Dermis microvascular lymphatic vessel endothelial cell (primary cell): ENCODE measurements at places on chromosomes 11 and 22. TPM values are rescaled to one million over a fixed set of nuclear protein-coding genes. Genes with fewer than 3 reads are reported as not detected.

OR8K5 gene
- not detected in 2 replicates for total RNA-seq

DERL3 gene
- total RNA-seq = 0.76 and 1.2 TPM in 2 replicates

GRCh38 chr11:80031014-80031600 is 590.3 kb upstream of the TENM4 start:
- DNase-seq = no peak

GRCh38 chr11:60984636-60985035 is 13.2 kb downstream of the CD6 start:
- DNase-seq = no peak

GRCh38 chr11:44978961-44979331 is 28.3 kb upstream of the TP53I11 start:
- DNase-seq = no peak

GRCh38 chr11:126307706-126308105 is 3.8 kb downstream of the DCPS start:
- peak; percentile 60 for DNase-seq

GRCh38 chr11:11440144-11440543 is 87.1 kb upstream of the CSNK2A3 start:
- no peak for DNase-seq

DNA sequence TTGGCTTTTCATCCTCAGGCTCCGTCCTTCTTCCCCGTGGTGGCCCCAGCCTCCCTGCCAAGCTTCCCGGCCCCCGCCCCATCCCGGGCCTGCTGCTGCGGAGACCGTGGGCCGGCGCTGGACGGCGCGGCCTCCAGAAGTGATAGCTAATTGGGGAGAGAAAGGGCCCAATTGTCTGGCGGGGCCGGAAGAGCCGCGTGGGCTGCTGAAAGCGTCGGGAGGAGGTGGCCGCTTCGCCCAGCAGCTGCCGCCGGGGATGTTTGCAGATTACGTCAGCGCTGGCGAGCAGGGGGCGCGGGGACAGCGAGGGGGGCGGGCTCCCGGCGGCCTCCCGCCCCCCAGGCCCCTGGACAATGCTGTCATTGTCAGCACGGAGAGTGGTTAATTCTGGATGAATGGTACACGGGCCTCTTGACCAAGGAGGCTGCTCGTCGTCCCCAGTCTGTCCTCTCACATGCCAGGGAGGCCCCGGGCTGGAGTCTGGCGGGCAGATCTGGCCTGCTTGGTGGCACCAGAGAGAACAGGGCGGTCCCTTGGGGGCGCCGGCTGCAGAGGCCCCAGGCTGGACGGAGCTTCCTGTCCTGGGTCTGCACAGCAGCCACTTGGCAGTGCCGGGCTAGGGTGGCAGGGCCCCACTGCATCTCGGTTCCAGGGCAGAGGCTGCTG is 1.6 kb downstream of the SMIM38 start:
- DNase-seq = peak; percentile 31

- DNase-seq = no peak
Observed at GRCh38 chr11:121626507-121626875, 173.7 kb upstream of the SORL1-AS1 start.

- DNase-seq = no peak
Observed at GRCh38 chr11:567011-567628, 6.3 kb downstream of the RASSF7 start.

- DNase-seq = no peak
Observed at GRCh38 chr11:43992834-43993637, 50.6 kb downstream of the C11orf96 start.

DNA sequence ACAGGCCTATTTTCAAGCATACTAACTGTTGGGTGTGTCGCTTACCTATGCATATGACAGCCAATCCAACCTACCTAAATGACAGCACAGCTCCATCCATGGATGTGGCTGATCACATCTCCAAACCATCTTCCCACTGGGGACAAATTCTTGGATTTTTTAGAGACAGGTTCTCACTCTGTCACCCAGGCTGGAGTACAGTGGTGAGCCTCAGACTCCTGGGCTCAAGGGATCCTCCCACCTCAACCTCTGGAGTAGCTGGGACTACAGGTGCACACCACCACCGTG is 18.0 kb downstream of the SCARF2 start:
- no peak for DNase-seq

- DNase-seq = no peak
Observed at GRCh38 chr11:35066783-35067423, 72.1 kb upstream of the CD44 start.
